AG04449 (cell line): ENCODE measurements at places on chromosomes 3 and 15.

DNA sequence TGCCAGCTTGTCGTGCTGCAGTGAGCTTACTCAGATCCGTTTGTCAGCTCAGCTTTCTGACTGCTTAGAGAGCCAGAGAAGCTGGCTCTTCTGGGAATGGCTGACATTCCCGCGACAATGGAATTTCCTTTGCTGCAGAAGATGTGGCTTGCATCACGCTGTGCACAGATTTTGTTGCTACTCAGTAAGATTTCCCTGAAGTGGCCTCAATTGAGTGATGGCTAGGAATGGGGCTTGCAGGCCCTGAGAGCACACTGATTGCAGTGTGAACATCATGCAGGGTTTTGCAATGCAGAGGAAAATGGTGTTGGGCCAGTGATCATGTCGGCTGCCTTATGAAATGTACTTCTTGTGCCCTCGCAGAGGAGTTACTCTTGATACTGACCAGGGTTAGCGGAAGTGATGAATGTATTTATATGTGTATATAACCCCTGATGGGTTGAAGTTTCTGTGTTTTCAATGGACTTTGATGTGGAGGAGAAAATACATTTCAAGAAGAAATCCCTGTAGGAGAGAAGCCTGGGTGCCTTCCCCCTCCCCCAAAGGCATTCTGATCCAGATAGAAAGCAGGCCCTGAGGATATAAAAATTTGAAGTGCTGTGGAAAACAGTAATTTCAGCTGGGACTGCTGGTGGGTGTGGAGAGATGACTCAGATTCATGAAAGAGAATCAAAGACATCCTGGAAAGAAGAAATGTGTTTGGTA, 102.5 kb upstream of the PDZRN3 start:
- peak; percentile 83 for DNase-seq

DNA sequence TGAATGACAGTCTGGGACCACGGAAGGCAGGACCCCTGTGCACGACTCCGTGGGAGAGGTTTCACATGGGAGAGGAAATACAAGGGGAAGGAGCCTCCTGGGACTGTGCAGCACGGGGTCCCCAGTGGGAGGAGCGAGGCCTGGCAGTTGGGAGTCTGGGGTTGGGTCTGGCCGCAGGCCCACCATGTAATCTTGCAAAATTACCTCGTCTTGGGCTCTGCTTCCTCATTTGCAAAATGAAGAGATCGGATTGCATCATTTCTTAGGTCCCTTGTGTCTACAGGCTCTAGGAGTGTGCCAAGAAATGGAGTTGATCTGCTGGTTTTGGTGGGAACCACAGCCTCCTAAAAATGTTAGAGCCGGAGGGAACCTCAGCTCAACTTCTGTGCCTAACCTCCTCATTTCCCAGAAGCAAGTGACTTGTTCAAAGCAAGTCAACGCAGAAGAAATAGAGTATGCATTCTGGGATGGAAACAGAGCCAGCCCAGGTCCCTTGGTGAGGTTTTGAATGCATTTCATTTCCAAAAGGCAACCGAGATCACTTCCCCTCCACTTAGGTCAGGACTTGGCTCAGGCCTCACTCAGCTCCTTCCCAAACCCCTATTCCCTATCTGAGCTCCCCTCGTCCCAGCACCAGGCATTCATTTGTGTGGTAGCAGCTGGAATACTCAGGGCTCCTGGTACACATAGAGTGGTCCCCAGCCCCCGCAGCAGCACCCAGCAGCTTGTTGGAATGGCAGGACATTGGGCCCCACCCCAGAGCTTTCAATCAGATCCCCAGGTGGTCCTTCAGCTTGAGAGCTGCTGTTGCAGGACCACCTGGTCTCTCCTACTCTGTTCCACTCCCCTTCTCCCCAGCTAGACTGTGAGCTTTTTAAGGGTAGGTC, 267.7 kb downstream of the XXYLT1 start:
- no peak for DNase-seq

GRCh38 chr3:108493862-108494261, 16.5 kb downstream of the MYH15 start:
- DNase-seq: no peak

DNA sequence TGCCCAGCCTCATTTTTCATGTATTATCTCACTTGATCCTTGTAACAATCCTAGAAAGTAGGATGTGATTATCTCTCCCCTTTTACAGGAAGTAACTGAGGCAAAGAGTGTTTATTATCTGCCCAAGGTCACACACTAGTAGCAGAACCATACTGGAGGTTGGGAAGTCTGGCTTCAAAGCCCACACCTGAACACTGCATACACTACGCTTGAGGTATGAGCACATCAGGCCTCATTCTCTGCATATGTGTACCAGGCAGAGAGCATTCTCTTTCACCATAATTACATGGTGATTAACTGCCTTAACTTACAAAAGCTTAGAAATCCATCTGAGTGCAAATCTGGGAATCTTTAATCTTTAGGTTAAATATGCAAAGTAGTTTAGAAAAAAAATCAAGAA, 361.8 kb downstream of the MFSD1 start:
- DNase-seq: no peak

DNA sequence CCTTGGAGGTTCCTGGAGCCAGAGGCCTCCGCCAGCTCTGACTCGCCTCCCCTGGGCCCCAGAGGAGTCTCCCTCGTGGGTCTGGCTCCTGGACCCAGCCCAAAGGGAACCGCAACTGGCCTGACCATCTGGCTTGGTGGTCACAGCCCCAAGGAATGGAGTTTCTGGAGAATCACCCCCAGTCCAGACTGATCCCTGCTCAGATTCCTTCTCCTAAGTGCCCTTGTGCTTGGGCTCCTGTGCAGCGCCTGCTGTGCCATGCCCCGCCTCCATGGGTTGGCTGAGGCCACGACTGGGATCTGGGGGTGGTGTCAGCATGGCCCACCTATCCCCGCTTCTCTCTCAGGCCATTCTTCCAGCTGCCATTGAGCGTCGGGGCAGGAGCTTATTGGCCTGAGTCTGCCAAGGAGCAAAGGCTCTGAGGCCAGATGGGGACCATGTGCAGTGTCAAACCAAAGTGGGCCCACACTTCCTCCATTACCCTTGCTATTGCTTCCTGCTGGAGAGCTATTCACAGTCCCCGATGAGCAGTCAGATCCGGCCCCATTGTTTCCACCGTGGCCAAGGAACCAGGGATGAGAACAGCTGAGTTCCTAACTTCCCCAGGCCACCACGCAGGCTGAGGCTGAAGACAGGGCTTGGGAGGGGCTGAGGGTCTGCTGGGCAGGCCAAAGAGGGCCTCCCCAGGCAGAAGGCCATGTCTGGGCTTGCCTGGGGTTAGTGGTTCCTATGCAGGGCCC, 19.0 kb downstream of the CSPG4 start:
- no peak for DNase-seq

DNA sequence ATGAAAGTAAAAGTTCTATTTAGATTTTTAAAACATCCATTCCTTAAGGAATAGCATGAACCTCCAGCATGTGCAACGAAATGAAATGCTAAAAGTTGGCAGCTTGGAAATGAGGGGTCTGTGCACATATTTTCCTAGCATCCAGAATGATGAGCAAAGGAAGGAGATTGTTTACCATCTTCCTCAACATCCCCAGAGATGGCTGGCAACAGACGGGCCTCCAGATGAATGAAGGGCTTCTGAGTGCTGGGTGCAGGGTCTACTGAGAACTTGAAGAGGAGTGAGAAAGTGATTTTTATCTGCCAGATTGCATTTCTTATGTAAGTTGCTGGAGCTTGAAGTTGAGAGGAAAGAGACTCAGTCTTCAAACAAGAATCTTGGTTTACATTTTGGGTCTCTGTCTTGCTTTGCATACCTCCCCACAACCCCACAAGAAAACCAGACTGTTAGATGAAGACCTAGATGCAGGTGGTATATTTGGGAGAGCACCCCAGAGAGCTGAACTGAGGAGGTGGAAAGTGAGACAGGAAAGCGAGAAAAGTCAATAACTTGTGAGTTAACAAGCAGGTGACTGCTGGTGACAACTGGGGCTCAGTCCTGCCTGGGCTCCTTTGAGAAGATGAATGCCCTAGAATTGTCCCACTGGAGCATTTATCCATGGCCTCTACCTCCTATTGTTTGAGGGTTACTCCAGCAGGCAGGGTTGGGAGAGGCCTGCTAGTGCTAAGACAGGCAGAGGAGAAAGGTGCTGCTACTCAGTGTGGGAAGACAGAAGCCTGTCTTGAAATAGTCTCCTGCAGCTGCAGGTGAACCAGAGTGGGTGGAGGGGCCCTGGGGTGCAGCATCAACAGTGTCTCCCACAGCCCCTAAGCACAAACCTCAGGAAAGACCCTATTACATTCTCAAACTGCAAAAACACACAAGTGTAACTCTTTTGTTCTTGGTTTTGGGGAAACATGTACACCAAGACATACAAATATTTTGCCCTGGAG, 10.5 kb upstream of the CCK start:
- no peak for DNase-seq

DNA sequence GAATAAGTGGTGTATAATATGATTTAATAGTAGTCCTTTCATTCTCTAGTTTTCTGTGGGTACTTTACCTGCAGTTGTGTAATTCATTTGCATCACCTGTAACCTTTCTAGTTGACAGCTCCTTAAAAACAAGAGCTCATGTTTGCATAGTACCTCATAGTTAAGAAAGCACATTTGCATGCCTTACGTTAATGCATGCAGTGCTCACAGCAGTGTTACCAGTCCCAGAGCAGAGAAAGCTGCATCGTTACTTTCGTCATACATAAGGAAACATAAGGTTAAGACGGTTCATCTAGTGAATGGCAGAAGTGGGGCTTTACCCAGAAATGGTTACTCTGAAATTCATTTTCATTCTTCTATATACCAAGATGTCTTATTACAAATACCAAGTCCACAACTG, 111.3 kb downstream of the AKAP13 start:
- no peak for DNase-seq

- no peak for DNase-seq
Measured at GRCh38 chr3:176554791-176555654, 642.3 kb downstream of the TBL1XR1 start.

- DNase-seq: no peak
Measured at GRCh38 chr3:87127281-87127680, 99.8 kb upstream of the CHMP2B start.

DNA sequence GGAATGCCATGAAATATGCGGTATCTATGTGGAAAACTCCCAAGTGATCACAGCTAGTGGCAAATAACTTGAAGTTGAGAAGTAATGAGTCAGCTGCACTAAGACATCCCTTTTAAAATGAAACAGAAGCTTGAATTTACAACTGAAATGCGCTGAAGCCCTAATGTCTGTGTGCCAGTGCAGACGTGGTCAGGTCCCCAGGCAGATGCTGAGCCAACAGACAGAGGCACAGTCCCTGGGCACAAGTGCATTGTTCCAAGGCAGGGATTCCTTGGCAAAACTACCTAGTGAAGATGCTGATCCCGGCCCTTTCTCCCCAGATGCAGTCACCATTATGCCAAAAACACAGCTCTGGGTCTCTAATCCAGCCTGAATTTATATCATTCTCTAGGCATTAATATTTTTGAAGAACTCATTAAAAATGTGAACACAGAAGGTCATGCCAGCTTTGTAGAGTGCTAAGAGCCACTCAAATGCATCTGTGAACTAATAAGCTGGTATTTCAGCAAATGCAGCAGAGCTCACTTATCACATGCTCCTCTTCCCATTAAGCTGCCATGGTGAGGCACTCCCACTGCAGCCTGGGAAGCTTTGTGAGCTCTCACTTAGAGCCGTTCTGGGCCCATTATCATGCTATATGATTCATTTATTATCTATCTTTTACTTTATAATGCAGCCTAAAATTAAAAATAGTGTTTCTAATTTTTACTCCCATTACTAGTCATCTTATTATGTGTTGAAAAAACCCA, 200.1 kb downstream of the GABRB3 start:
- no peak for DNase-seq

- DNase-seq: no peak
Measured at GRCh38 chr3:152021951-152022461, 148.6 kb downstream of the SUCNR1 start.

DNA sequence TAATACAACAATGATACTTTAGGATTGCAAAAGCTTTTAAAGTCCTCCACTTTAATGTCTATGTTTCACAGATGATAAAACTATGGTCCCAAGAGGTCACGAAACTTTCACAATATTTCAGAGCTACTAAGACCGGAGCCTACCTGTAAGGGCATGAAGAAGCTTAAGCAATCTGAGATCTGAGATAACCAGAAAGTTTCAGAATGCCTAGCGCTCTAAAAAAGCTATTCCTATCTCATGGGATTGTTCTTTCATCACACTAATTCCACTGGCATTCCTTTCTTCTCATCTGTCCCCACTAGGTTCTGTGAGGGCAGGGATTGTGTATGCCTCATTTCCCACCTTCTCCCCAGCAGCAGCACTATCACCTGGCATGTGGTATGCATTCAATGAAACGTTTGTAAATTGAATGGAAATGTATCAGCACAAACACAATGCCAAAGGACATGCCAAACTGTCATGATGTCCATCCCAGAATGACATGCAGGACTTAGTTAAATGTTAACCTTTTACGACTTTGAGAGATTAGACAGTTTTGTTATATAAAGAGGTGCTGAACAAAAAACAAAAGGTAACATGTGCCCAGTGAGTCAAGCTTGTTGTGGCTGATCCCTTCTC, 104.7 kb upstream of the NR2F2 start:
- DNase-seq: no peak
